A673 (cell line): ENCODE measurements at places on chromosomes 11 and 22.
A peak's percentile ranks its signal among the peaks of the same experiment; 100 is the strongest.

DNA sequence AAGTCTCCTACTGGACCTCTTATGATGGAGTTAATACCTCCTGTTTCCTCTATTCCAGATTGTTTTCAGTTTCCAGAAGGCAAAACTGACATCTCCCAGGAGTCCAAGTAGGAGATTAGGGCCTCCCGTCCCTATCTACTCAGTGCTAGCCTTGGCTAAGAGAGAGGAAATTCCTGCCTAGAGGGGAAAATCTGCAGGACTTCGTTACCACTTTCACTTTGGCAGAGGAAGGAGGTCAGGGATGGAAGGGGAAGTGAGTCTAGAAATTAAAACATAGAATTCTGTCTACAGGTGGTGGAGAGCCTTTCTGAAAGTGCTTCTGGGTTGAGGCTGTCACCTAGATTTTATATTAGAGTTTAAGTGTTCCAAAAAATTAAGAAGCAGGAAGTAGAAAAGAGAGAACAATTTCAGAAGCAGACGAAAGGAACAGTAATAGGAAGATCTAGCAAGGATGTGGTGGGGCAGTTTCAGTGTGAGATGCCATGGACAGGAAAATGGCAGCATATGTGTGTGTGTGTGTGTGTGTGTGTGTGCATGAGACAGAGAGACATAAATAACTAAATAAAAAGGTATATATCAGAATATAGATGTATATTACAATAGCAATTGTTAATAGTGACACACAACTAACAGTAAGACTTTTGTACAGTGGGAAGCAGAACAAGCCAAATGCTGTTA is 2.4 kb upstream of the TRIM68 start:
- DNase-seq, result no peak

DNA sequence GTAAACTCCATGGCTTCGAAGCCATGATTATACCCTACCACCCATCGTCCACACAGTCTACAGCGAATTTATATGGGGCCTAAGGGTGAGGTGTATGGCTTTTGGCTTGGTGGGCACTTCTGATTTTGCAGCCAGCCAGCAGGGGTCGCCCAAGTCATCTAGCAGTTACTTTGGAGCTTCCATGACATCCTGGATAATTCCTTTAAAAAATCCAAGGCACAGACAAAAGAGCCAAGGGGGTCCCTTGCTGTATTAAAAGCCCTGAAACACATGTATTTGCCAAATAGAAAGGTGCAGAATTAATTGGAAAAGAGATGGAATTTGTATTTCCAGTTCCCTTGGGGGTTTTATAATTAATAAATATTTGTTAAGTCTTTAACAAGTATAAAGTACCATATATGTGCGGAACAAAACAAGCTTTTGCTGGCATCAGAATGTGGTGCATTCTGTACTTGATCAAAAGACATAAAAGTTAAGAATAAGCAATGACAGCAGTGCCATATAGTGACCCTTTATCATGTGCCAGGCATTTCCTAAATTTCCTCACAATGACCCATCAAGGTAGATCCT is 132.8 kb upstream of the PITPNB start:
- DNase-seq, result peak; percentile 86

- peak; percentile 50 for DNase-seq
These were observed 12.2 kb upstream of the MFNG start for GRCh38 chr22:37498289-37498909.

GRCh38 chr22:44107340-44107739 is 73.4 kb upstream of the PARVG start:
- peak; percentile 71 for DNase-seq
